ENCODE measurements at places on chromosomes 11 and 22.
A peak's percentile ranks its signal among the peaks of the same experiment; 100 is the strongest.

GRCh38 chr11:65791719-65792213 lies 4.9 kb downstream of the OVOL1 start:
- DNase-seq: no peak

DNA sequence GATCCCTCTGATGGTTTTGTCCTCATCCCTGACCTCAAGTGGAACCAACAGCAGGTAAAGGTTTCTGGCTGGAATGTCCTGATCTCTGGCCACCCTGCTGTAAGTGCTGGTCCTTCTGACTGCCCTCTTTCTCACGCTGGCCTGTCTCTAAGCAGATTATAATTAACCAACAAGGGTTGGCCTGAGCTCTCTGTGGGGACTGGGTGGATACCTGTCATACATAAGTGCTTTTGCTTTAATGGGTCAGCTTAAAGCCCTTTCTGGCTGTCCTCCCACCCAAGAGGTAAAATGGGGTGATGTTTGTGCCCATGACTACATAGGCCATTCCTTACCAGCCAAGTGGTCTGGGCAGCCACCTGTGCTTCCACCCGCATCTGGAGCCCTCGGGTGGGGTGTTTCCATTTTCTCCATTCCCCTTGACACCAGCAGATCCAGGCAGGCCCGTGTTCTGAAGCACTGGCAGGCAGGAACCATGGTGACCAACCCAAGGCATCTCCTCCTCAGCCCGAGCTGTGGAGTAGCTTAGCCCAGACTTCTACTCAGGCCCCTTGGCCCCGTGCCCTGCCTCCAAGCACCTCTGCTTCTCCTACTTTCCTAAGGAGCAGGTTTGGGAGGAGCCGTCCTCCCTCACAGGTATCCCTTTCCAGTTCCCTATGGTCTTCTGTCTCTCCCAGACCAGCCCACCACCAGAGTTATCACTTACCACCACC lies 17.0 kb upstream of the ST3GAL4 start:
- no peak for DNase-seq

GRCh38 chr11:13134886-13135285 lies 125.8 kb downstream of the RASSF10 start:
- DNase-seq: no peak

DNA sequence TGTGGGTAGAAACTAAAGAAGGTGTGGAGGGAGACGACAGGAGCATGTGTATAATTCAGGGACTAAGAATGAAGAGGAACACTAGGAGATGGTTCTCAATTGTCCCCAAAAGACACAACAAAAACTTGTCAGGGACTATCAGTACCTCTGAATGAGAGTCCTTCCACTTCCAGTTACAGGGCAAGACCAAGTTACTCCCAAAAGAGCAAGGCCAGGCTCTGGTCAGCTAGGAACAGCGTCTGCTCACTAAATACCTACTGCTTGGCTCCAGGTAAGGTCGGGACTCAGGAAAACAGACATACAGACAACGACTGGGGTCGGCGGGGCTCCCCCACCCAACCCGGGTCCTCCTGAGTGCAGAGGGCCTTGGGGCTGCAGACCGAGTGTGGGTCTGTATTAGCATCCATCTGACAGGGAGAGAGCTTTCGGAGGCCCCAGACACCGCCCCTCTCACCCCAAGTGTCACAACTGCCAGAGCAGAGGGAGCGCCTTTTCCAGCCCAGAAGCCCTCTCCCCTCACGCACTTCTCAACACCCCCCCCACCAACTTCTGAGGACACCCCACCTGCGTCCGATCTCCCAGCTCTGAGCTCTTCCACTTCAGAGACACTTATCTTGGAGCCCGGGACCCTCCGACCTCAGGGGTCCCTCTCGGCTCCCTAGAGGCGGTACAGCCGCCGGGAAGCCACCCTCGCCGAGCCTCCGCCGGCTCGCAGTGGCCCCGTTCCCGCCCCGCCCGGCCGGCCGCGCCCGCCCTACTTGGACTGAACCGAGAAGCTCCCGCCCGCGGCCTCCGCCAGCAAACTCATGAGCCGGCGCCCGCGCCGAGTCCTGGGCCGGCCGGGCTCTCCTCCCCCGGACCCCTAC lies 522 bp downstream of the RHOG start:
- DNase-seq: peak; percentile 32

DNA sequence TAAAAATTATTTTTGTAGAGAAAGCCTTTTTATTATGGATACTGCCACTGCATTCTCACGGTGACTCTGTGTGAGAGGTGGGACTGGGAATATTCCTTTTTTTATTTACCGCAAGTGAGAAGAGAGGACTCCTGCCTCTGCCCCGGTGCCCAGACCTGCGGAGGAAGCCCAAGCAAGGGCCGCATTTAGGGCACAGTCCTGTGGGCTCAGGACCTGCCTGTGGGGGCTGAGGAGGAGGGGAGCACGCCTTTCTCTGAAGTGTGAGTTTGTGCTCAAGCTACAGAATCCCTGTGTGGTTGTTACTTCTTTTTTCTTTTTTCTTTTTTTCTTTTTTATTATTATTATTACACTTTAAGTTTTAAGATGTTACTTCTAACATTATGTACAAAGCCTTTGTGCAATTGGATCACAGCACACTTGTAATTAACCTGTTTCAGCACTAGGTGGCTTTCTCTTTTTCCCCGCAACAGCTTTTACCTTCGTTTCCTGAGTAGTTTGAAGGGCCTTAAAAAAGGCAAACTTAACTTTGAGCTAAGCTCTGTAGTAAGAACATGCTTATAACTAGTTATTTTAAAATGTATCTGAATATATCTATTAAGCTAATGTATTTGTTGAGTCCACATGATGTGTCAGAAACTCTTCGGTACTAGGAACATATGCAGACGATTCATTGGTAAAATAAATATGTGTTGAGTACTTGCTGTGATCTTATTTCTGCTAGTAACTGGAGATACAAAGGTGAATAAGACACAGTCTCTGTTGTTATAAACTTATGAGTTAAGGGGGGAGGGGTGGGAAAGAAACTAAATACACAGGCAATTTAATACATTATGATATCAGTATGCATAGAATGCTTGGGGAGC lies 18.3 kb downstream of the AMOTL1 start:
- peak; percentile 60 for DNase-seq

DNA sequence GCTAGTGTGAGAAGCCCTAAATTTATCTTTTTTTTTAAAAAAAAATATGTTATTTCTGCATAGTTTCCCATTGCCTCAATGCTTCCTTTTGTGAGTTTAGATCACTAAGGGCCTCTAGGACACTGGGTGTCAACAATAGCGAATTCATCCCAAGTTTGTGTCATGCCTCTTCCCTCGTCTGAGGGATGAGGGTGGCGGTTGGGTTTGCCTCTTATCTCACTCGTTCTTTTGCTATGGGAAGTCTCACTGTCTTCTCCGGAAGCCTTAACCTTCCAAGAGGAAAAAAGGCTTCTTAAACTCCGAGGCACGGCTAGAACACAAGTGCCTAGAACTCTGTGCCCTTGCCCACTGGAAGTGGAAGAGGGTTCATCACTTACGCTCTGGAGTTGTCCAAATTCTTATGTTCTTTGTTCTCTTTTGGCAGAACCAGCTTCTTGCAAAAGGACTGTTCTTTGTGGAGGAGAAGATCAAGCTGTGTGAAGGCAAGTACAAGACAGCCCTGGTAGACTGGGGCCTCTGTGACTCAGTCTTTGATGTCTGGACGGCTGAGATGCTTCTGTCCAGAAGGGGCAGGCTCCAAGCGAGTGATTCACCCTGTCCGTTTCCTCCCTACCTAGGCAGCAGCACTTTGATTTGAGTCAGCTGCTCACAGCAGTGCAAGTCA lies 78.5 kb downstream of the TRAF6 start:
- DNase-seq: peak; percentile 91

DNA sequence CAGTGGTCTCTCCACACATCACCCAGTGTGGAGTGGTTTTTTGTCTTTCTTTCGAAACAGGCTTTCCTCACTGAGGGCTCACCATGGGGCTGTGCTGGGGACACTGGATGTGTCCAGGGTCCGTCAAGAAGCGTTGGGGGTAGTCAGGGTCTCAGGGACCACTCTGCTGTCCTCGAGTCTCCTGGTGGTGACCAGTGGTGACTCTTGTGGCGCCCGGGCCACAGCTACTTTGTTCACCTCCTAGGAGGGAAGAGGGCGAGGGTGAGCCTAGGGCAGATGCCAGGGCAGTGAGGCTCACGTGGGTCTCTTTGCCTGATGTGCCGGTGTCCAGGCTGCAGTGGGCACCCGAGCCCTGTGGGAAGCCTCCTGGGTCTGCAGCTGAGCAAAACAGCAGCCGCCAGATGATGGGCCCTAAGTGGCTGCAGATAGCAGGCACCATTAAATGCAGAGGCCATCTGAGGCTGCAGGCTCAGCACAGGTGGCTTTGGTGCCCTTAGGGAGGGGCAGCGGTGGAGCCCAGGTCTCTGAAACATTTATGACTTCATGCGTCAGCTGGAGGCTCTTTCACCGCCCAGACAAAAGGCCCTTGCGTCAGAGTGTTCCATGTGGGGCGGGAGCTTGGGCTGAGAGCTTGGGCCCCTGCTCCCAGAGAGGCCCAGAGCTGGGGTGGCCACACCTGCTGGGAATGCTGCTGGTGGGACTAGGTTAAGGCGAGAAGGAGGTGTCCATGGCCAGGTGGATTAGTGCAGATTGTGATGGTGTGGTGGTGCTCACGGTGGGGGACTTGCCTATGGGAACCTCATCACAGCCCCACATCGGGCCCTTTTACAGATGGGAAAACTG lies 29.5 kb downstream of the KCNQ1 start:
- no peak for DNase-seq

DNA sequence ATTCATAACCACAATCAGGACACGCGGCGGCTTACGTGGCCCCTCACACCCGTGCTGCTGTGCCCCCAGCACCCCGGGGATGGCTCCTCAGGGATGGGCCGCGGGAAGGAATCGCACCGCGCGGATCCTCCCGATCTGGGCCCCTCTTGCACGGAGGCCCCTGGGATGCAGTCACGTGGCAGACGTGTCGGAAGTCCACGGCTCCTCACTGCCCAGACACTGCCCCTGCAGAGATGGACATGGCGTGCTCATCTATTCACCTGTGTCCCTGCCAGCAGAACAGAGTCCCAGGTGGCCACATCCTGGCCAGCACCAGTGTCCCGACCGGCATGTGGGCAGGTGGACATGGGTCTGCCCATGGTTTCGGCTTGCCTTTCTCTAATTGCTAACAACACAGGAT lies 12.8 kb downstream of the MOB2 start:
- DNase-seq: no peak

DNA sequence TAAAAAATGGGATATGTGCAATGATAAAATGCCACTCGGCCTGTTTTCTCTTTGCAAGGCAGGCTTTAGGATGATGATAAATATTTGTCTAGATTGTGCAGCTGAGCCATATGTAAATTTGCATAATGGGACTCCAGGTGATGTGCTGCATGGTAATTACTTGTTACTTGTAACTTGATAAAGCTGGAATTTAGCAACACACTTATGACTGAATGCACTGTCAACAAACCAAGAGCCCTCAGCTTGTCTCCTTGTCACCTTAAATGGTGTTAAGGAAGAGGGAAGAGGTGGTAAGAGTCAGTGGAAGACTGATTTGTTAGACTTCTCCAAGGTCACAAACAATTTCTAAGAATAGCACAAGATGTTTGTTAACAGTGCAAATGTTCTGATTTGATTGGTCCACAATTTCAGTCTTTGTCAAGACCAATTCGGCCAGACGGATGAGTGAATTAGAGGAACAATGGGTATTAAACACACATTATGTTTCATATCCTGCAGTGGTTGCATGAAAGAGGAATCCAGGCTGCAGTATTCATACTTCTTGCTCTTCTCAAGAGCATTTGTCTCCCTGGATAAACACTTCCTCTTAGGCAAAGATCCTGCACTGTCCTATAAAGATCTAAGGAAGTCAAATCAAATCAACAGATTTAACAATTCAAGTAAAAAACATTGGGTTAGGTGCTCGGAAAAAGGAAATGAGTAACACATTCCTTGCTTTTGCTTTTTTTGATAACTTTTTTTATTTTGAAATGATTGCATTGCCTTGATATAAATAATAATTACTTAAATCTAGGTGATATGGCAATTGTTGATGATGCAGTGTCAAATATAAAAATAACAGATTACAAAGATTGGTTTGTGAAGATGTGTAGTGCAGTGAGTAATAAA lies 448.3 kb upstream of the DDI1 start:
- no peak for DNase-seq

DNA sequence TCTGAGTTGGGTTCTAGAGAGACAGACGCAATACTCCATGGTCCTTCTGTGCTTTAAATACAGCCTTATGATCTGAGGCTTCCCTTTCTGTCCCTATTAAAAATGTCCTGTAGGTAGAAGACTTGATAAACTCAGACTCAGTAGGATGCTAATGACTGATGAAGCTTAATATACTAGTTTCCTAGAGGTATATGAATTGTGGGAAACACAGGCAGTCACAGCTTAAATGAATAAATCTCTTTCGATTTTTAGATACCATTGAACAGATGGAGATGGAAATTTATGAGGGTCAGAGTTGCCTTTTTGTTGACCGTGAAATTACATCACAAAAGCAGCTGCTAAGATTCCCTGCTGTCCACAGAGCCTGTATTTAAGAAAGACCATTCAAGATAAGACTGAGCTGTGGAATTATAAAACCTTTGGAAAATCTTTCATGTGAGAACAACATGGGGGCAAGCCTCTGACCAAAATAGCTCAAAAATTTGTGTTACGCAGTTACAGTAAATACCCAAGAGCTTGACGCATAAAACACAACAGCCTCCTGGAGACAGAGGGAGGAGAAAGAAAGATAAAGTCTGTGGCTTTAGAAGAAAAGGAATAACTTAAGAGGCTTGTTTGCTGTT lies 172.3 kb downstream of the AASDHPPT start:
- DNase-seq: no peak

GRCh38 chr11:42524534-42525227 lies 787.1 kb upstream of the API5 start:
- peak; percentile 68 for DNase-seq

GRCh38 chr22:21624120-21624879 lies 5.5 kb downstream of the YDJC start:
- peak; percentile 47 for DNase-seq

DNA sequence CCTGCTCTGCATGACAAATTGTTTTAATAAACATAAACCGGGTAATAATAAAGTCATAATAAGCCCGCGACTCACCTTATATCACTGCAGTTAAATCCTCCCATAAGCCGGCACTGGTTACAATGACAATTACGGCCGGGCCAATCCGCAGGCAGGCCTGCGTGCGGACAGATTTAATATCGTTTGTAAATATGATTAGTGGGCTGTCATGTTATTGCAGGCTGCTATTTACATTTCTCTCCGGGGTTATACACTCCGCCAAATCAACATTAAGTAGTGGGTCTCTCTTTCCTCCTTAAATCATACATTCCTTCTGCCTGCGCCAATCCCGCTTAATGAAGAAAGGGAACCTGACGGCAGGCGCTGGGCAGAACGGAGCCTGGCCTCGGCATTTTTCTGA lies 51.8 kb upstream of the LMO1 start:
- DNase-seq: no peak

Measured in RKO (cell line).